Pons (tissue), 1 donor: ENCODE measurements at places on chromosomes 11 and 22.
A peak's percentile ranks its signal among the peaks of the same experiment; 100 is the strongest.

DNA sequence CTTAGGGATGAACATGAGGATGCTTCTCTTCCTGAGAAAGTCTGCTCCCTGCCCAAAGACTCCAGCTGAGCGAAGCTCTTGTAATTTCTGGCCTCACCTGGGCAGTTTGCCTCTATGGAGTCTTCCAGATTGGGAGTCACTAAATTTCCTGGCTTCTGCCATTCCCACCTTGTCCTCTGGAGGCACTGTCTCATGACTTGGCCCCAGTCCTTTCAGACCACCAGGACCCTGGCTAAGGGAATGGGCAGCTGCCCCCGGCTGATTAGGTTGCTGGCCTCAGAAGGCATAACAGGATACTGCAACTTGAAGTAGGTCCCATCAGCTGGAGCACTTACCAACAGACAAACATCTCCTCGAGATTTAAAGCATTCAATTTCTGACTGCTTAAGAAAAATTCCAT lies 128.1 kb upstream of the SPON1 start:
- no peak for DNase-seq

DNA sequence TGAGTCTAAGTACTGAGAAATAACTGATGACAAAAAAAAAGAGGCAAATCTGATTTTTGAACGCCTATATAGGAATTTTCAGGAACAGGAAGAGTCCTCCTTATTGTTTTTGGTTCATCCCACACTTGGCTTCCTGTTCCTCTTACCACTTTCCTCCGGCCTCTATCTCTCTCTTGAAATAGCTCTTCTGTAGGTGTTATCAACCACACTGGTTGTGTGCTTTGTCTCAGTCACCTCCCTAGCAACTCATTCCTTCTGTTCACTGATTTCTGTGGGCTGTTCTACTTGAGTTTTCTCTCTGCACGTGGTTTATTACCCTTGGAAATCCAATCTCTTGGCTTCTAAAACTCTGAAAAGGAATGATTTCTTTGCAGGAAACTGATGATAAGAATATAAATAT lies 78.7 kb upstream of the C11orf87 start:
- no peak for DNase-seq

DNA sequence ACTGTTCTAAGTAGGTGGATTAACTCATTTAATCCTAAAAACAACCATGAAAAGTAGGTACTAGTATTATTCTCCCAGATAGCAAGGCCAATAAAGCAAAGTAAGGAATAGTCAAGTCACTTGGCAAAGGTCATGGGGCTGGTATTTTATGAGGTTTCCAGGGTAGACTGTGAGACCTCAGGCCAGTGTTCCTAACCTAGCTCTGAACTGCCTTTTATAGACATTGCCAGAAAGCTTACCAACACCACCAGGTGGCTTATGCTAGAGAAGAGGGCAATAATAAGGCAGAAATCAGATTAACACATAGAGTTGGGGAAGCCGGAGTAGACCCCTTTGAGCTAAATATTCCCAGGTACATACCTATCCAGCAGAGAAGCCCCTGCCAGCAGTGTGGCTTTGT lies 490.9 kb upstream of the TENM4 start:
- no peak for DNase-seq

- DNase-seq = no peak
These were observed 24.5 kb downstream of the MCHR1 start for GRCh38 chr22:40703736-40704135.

GRCh38 chr11:67345247-67345919 lies 8.0 kb downstream of the POLD4 start:
- no peak for DNase-seq

DNA sequence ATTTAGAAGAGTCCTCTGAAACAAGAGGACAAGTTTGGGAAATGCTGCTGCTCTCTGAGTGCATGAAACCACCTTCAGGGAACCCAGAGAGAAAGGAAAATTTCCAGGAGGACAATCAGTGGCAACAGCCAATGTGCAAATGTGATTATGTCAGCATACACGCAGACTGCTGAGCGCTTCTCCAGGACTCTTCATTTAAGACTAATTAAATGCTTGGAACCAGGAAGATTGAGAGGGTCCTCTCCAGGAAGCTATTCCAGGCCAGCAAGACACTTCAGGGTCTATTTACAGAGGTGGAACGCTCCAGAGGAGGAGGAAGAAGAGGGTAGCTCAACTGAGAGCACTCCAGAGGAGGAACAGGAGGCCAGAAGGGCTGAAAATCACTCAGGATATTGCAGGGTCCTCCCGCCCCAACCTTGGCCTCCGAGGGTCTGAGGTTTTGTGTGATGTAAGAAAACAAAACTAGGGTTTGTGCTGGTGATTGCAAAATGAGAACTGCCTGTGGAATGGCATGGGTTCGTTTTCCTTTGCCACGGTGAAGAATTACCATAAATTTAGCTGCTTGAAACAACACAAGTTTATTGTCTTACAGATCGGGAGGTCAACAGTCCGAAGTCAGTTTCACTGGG lies 14.1 kb upstream of the HTR3A start:
- DNase-seq = no peak

DNA sequence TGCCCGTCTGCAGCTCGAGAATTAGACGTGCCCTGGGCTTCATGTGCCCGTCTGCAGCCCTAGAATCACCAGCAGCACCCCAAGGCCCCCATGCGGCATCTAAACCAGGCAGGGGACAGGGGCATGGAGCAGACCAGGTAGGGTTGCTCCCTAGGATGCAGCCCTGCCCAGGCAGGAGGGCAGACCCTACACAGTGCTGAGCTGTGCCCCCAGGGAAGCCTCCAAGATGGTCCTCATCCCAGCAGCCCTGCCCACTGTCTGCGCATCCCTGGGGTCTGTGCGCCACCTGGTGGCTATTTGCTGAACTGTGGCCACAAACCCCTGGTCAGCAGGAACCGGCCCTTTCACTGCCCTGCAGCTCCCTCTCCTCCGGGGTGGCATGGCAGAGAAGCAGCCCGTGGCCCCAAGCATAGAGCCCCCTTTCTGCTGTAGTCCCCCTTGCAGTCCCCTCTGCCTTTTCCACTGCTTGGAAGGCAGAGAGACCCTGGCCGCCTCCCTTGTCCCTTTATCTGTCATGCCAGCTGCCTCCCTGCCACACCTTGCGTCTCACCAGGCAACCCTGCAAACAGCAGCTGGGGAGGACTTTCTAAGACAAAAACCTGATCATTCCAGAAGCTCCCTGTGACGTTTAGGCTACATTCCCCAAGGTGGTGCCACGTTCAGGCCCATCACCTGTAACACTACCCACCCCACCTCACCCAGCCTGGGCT lies 86.6 kb downstream of the KCNQ1 start:
- peak; percentile 22 for DNase-seq
